ENCODE measurements at places on chromosomes 3 and 15.

- no peak for DNase-seq
These were observed 69.6 kb downstream of the ATP10A start for GRCh38 chr15:25793354-25794050.

GRCh38 chr15:31510057-31510456 is 183.4 kb downstream of the KLF13 start:
- no peak for DNase-seq

DNA sequence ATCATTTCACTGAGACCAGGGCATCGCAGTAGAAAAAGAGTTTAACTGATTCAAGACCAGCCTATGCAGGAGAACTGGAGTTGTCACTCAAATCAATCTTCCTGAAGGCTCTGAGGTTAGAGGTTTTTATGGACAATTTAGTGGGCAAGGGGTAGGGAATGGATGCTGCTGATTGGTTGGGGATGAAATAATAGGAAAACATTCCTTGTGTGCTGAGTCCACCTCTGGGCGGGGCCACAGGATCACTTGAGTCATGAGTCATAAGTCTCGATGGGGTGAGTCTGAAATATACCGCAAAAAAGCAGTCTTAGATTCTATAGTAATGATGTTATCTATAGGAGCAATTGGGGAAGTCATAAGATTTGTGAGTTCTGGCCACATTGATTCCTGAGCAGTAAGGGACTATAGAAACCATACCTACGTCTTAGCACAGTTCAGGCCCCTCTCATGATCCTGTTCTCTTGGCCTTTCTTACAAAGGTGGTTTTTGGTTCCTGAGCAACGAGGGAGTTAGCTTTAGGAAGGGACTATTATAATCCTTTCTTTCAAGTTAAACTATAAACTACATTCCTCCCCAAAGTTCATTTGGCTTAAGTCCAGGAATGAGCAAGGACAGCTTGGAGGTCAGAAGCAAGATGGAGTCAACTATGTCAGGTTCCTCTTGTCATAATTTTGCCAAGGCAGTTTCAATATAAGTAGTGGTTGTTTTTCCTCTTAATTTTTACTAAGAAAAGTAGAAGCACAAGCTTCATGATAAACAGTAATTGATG is 2.7 kb upstream of the OPA1 start:
- no peak for DNase-seq

DNA sequence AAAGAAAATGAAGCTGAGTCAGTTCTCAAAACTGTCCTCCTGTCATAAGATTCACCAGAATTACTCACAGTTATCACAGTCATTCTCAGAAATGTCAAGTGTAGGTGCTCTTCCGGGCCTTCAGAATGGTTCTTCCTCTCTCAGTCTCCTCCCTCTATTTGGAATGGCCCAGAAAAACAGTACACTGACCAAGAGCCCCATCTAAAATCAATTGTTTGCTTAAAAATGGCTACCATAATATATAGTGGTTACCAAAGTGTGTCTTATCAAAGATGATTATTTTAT is 99.8 kb downstream of the MECOM start:
- DNase-seq: no peak

DNA sequence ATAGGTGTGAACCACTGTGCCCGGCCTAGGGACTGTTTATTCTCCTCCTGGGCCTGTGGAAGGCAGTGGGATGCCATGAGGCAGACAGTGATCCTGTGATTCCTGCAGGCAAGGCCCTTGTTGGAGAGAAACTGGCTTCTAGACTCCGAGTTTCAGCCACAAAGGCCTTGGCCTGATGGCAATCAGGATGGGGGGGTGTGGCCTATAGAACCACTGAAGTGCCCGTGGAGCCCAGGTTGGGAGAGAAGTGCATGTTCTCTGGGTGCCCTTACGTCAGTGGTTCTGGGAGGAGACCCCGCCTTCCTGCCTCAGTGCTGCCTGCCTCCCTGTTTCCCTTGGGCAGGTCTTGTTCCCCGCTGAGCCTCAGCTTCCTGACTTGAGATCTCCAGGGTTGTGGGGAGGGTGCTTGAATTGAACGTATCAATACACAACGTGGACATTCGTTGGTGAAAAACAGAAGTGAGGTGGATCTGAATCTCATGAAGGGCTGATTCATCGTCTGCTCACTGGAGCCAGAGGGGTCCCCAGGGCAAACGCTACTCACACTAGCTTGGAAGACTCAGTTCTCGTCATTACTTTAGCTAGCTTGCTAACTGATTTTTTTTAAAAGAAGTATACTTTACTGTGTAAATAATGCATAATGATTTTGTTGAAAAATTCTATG is 31.8 kb downstream of the IRAK2 start:
- DNase-seq: no peak

DNA sequence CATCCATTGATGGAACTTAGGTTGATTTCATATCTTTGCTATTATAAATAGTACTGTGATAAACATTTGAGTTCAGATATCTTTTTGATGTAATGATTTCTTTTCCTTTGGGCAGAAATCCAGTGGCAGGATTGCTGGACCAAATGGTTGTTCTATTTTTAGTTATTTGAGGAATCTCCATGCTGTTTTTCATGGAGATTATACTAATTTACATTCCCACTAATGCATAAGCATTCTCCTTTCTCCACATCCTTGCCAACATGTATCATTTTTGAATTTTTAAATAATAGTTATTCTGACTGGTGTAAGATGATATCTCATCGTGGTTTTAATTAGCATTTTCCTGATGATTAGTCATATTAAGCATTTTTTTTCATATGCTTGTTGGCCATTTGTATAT is 144.0 kb upstream of the SUCLG2 start:
- no peak for DNase-seq

DNA sequence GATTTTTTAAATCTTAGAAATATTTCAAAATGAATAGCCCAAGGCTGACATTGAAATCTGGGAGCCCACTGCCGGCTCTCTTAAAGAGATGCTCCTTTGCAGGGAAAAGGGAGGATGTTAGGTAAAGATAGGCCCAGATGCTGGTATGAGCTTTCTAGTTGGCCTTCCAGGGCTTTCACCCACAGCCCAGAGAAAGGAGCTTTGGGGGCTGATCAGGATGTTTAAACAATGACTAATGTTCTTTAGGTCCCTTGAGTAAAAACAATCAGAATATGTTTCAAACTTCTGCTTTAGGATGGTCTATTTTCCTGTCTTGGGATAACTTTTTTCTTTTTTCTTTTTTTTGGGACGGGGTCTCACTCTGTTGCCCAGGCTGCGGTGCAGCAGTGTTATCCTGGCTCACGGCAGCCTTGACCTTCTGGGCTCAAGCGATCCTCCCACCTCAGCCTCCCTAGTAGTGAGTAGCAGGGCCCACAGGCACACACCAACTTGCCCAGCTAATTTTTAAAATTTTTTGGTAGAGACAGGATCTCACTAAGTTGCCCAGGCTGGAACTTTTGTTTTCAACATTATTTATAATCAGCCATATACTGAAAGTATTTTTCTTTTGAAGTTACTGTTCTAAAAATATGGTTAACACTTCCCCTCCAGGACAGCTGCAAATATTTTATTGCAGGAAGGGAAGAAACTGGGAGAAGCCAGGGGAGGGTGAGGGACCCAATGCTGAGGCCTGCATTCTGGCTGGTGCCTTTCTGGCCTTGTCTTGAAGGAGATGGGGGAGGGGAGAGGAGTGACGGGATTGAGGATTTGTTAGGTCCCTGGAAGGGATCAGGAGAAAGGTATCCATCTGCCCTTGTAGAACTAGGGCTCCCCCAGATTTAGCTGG is 70.1 kb downstream of the TRAK1 start:
- DNase-seq: no peak

- no peak for DNase-seq
These were observed 611.7 kb downstream of the VGLL3 start for GRCh38 chr3:86379280-86379679.

DNA sequence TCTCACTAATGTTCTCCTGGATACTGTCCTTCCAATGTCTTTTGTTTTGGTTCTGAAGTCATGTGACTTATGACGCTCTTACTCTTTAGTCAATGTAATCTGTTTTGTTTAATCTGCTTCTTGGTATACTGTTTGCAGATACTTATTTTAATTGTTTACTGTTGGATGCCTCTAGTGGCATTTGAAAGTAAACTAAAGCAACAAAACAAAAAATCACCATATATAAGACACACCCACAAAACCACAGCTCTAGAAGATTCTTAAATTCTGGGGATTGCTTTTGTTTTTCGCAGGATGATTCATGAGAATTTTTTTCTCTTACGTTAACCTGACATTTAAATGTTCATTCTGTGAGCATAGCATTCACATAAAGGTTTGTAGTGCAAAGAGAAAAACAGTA is 16.8 kb downstream of the SLC25A26 start:
- DNase-seq: no peak

- no peak for DNase-seq
These were observed 17.6 kb downstream of the CFAP44 start for GRCh38 chr3:113423699-113424098.
